ENCODE measurements at places on chromosomes 6 and 20.

DNA sequence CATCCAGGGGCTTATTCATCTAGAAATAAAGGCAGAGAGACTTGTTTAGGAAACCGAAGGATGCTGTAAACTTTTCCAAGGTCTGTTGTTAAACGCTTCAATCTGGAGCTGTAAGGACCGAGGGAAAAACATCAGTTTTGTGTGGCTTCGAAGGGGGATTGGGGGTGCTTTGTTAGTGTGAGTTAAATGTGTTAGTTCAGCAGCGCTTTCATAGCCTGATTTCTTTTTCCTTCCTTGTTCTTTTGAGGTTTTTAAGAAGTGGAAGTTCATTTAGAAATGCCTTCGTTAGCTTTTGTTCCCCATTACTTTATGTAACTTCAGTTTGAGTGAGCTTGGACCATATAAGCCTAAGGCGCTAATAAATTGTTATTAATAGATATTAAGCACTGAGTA lies 1.5 kb downstream of the ANKS1A start:
- DNase-seq, result no peak

DNA sequence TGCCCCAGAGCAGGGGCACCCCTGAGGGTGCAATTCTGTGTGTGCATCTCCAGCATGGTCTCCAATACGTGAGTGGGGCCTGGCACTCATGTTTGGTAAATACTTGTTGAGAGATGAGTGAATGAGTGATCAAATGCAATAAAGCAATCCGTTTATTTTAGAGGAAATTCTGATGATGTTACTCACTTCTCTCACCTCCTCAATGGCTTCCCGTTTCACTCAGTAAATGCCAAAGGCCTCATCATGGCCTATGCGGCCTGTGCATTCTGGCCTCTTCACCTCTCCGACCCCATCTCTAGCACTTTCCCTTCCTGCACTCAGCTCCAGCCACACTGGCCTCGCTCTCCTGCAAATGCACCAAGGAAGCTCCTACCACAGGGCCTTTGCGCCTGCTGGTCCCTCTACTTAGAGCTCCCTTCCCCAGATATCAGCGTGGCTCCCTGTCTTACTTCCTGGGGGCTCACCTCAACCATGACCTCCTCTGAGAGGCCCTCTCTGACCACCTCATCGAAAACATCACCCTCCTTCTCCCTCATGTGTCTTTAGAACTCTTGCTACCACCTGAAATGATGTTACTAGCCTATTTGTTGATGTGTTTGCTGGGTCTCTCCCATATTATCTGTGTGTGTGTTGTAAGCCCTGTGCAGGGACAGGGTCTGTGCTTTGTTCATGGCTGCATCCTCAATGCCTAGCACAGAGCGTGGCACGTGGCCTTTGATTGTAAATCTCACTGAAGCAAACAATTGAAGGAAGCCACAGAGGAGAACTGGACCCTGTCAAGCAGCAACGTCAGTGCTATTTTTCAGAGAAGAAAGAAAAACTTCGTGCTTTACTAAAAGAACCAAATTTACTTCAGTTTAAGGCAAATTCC lies 42.6 kb downstream of the RAB44 start:
- DNase-seq, result no peak

GRCh38 chr6:37713529-37714119 lies 15.9 kb upstream of the MDGA1 start:
- no peak for DNase-seq

DNA sequence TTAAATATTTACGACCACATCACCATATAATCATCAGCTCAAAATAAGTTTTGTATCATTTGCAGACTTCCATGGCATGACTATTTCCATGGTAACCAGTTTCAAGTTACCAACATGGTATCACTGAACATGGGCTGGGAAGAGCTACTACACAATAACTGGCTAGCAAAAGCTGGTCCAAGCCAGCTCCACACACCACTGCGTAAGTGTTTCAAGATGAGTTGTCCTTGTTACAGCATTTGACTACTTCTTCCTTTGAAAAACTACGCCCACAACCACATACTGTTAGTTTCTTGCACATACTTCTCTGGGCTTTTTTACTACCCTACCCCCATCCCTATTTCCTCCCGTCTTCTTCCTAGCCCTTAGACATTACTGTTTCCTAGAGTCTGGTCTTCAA lies 8.5 kb downstream of the CD164 start:
- DNase-seq, result no peak

DNA sequence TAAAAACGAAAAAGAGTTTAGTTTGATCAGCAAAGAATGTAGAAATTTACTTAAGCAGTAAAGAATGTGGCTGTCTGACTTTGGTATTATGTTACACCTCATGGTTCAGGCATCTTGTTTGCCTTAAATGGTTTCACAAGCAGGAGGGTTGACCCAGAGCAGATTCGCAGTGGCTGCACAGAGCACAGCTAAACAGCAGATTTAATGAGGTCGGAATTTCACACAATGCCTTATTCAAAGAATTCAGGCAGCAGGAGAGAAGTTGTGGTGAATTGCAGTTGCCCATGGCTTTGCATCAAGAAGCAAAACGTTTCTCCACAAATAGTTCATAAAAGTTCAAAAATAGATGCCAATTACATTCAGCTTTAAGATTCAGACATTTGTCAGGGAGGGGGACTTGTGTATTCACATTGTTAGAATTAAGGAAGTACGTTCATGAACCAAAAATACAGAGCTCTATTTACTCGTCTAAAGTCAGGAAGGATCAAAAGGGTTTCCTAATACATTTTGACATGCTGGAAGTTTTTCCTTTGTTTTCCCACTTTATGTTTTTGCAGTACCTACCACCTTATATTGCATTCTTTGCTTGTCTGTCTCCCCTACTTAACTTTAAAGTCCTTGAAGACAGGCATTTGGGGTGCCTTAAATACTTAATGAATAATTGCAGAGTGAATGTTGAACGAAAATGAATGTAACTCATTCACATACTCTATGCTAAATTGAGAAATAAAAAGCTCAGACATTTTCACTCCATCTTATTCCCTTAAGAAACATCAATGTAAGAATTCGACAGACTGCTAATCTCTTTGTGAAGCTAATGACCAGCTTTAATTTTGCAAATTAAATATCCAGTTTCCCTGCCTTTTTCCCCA lies 1163.6 kb upstream of the CITED2 start:
- DNase-seq, result no peak

GRCh38 chr6:36692861-36693702 lies 4.5 kb upstream of the RAB44 start:
- peak; percentile 43 for DNase-seq

DNA sequence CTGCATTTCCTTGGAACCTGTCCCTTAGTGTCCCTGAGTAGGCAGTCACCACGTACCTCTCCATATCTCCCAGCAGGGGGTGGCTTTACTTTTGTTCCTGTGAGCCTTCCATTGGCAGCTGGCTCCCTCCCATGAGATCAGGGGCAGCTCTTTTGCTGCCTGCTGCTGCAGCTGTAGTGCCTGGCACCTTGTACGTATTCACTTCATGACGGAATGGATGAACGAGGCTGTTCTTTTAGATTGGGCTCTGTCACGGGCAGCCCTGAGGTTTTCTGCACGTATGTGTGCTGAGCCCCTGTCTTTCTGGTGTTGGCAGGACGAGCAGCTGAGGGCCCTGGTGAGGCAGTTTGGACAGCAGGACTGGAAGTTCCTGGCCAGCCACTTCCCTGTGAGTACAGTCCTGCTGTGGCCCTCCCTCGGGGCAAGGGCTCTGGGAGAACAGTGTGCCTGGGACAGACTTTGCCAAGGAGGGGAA lies 14.6 kb downstream of the MYBL2 start:
- no peak for DNase-seq

GRCh38 chr6:107266563-107266962 lies 151.2 kb upstream of the BEND3 start:
- DNase-seq, result no peak

GRCh38 chr6:12324748-12325147 lies 34.6 kb downstream of the EDN1 start:
- DNase-seq, result no peak

DNA sequence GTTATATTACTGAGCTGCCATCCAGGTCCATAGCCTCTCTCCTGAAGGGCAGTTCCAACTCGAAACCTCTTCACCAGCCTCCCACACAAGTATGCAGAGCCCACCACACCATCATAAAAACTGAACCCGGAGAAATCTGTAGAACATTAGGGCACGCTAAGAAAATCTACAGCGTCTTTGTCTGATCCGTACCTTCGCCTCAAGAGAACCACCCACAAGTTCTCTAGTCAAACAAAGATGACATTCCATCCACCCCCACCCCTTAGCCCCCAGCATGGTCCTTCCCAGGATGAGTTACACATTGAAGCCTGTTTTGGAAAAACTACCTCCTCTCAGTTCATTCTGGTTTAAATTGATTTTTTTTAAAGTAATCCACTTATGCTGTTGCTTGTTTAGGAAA lies 219.7 kb downstream of the ZMYND8 start:
- no peak for DNase-seq

- DNase-seq, result no peak
Measured at GRCh38 chr6:106003268-106003987, 82.7 kb upstream of the PRDM1 start.

DNA sequence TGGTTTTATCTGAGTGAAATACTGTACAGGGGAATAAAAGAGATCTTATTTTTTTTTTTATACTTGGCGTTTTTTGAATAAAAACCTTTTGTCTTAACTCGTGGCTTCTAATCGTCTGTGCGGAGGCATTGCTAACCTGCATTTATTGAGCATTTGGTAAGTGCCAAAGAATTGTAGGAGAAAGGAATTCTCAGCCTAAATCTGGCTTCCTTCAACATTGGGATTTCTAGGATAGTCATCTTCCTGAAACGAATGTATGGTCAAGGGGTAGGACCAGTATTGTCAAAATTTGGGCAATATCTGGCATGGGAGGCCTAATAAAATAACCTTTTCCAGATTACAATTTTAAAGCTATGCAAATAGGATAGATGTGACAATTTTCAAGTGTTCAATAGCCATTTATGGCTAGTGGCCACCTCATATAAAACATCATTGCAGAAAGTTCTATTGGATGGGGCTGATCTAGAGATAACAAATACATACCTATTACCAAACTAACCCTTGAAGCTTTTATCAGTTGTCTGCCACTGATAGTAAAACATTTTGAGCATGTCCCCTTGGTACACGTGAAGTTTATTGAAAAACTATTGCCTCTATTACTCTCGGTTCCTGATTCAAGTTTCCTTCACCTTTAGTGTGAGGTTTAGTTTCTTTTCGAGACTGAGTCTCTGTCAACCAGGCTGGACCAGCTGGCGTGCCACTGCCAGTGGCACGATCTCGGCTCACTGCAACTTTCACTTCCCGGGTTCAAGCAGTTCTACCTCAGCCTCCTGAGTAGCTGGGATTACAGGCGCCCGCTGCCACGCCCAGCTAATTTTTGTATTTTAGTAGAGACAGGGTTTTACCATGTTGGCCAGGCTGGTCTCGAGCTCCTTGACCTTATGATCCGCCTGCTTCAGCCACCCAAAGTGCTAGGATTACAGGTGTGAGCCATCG lies 5.6 kb downstream of the PIM1 start:
- no peak for DNase-seq

GRCh38 chr6:112145080-112145573 lies 57.7 kb downstream of the FAM229B start:
- no peak for DNase-seq

- no peak for DNase-seq
Measured at GRCh38 chr6:132790450-132790849, 8.0 kb downstream of the SLC18B1 start.

GRCh38 chr20:40525351-40525750 lies 163.7 kb downstream of the MAFB start:
- no peak for DNase-seq

DNA sequence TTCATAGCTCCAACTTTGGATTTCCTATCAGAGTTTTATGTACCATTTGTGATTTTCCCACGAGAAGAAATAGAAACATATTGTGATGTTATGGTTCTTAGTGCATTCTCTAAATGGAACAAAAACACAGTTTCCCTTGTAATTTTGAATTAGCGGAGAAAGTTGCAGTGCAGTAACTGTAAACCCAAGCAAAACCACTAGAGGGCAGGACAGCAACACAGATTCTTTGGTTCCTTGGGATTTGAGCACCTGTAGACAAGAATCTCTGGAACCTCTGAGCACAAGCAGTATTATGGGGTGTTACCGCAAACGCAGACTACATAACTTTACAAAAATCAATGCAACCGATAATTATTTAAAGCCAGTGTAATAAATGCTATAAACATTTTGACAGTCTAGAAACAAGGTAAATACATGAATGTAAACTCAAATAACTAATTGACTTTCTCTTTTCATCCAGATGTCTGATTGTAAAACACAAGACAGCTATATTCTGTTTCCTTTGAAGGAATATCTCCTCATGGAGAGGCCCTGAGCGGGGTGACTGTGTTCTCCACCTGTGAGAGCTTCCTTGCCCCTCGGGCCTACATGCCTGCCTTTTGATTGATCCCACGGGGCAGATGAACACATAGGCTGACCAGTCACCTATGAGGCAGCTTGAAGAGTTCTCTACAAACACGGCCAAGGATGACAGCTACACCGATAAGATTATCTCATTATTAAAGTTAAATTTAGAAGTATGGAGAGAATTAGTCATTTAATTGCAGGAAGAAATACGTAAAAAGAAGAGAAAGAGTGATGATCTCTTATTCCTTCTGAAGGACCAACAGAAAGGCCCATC lies 67.5 kb upstream of the COL21A1 start:
- no peak for DNase-seq

GRCh38 chr6:21780679-21781078 lies 187.1 kb downstream of the SOX4 start:
- no peak for DNase-seq

DNA sequence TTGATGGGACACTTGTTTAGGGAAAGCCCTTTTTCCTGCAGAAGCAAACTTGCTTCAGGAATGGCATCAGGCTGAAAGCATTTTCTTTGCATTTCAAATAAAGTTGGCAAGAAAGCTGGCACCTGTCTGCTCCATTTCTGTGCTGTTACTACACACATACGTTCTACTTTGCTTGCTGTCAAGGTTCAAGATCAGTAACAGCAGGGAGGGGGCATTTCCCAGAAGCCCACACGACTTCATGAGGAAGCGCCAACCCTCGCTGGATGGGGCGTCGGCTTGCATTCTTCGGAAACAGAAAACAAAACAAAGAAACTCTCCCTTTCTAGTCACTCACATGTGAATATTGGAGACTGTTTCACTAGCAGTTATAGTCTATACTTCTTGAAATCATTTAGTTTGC lies 46.4 kb downstream of the AKAP12 start:
- DNase-seq, result no peak

GRCh38 chr20:41391587-41392001 lies 25.0 kb upstream of the EMILIN3 start:
- DNase-seq, result no peak

- DNase-seq, result peak; percentile 96
Measured at GRCh38 chr20:50957798-50958614, at the start of gene DPM1. DPM1 (minus strand) TSS chr20:50958532; CDS start chr20:50958523, 9 bp downstream.

DNA sequence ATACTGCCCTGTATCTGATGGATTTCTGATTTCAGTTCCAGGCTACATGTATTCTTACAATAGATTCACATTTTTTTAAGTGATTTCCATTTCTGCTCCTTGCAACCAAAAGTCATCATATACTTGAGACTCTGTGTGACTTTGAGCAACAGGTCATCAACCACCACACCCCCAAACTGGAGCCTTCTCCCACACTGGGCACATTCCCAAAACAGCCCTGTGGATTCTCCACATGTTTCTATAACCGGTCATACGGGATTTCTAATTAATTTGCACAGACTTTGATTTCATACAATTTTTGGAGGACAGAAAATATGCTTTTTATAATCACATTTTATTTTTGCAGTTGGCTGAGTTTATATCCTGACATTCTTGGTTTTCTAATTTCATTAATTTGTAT lies 317.2 kb upstream of the ID4 start:
- DNase-seq, result no peak

Measured in activated effector memory CD4-positive, alpha-beta T cell treated with anti-CD3 and anti-CD28 coated beads, Interleukin-2, amount 50 U/mL, for 16 hours (primary cell).